ENCODE measurements at places on chromosomes 4 and X.

GRCh38 chr4:186943411-186943810, 219.8 kb upstream of the FAT1 start:
- no peak for DNase-seq

DNA sequence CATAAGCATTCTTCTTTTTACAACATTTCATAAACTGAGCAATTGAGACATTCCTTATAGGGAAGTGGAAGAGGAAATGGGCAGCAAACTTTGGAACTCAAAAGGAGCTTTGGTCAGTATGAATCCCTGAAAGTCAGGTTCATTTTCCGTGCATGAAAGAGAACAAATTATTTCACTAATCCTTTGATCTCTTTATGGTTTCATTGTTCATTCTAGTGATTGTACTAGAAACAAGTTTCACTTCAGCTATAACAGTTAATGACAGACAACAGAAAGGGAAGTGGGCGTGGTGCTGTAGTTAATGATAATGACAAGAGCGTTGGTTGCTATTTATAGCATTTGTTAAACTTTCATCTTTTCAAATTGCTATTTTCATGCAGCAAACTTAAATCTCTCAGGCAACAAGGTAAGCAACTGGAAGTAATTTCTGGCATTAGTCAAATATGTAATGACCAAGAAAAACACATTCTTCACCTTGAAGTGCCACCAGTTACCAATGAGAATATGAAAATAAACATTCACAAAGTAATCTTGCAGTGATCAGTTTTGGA, 98.4 kb downstream of the AREG start:
- DNase-seq: no peak

- DNase-seq: no peak
Measured at GRCh38 chrX:14420841-14421240, 108.5 kb upstream of the GLRA2 start.

GRCh38 chr4:110586131-110586850, 36.6 kb downstream of the PITX2 start:
- DNase-seq: peak; percentile 31

GRCh38 chrX:43141885-43142284, 363.9 kb upstream of the PPP1R2C start:
- DNase-seq: no peak

- DNase-seq: peak; percentile 62
Measured at GRCh38 chr4:5812506-5813229, 80.2 kb downstream of the CRMP1 start.

GRCh38 chr4:176635372-176636261, 157.1 kb downstream of the VEGFC start:
- no peak for DNase-seq

DNA sequence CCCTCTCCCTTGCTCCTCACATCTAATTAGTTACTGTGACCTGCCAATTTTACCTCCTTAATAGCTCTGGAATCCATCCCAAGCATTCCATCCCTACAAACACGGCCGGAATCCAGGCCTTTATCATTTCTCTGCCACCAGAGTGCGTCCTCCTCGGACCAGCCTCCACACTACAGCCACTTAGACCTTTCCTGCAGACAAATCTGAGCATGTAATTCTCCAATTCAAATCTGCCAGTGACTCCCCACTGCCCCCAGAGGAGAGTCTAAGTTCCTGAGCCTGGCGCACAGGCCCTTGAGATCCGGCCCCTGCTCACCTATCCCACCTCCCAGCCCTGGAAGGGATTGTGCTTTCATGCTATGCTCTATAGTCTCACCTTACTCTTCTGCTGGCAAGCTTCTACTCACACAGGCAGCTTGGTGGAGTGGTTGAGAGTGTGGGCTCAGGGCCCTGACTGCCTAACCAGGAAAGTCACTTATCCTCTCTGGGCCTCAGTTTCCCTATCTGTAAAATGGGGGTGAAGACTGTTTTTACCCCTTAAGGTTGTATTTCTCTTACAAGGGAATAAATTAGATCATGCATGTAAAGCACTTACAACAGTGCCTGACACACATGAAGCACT, 31.2 kb downstream of the PJA1 start:
- DNase-seq: peak; percentile 72

DNA sequence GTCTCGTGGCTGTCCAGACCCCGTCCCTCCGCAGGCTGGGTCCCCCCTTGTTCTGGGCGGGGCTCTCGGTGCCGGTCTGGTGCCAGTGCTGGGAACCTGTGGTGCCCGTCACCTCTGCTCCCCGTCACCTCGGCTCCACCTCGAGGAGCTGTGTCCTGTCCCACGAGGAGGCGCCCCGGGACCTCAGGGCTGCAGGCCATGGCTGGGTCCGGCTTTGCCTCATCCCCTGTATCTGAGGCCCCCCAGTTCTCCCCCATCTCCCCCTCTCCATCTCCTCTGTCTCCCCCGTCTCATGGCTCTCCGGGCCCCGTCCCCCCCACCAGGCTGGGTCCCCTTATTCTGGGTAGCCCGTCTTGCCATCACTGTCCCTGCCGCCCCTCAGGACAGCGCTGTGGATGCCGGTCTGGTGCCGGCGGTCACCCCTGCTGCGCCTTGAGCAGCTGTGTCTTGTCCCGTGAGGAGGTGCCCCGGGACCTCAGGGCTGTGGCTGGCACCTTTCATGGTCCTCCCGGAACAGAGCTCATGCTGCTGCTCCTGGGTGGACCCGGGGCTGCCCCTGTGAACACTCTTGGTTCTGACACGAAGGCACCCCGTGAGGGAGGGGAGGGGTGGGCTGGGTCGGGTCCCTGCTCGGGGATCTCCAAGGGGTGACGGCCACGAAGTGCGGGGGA, 13.4 kb upstream of the GTPBP6 start:
- DNase-seq: no peak

GRCh38 chr4:176277162-176277904, 8.3 kb upstream of the ASB5 start:
- peak; percentile 39 for DNase-seq

DNA sequence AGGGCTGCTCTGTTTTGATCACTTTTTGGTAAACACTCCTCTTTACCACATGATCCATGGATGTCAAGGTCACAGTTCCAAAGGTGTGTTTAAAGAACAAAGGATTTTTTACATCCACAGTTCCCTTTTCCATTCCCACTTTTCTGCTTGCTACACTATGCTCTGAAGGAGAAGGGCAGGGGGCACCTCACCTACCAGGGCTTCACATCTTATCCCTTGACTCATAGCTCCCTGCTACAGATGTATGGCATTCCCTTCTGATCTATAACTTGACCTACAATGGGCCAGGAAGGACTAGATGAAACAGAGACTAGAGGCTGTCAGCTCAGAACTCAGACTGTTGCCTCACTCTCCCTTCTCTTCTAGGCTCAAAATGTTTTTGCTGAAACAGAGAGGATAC, 233.1 kb upstream of the RPS6KA3 start:
- DNase-seq: no peak

- no peak for DNase-seq
Measured at GRCh38 chr4:31788676-31789075, 1068.5 kb downstream of the PCDH7 start.

DNA sequence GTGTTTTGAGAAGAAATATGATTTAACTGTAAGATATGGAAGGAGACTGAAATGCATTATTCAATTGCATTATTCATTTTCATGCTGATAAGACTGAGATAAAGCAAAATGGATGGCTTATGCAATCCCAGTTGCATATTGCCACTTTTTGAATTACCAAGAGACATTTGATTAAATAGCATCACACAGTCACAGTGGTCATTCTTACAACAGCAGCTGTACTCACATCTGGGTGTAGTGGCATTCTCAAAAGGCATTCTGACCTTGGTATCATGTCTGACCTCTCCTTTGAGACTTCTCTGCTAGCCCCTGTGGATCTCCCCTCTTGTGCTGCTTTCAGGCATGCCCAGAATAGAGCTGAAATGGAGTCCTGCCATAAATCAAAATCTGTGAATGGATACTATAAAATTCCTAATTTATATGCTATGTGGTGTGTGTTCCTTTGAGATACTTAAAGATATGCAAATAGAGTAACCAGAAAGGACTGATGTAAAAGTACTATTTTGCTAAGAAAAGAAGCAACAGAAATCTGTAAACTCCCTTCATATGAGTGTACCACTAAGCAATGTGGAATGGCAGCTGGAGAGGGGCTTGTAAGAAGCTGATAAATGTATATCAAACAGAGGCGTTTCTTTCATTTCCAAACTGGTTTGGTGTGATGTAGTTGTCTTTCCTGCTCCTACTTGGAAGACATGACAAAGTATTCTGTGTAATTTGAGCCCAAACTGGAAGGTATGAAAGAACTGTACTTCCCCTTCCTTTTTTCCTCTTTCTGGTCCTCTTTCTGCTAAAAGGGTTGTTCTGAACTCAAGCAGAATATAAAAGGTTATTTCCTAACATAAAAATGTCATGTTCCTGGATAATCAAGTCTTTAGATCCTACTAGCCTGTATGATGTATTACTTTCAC, 25.4 kb upstream of the METAP1 start:
- DNase-seq: no peak

DNA sequence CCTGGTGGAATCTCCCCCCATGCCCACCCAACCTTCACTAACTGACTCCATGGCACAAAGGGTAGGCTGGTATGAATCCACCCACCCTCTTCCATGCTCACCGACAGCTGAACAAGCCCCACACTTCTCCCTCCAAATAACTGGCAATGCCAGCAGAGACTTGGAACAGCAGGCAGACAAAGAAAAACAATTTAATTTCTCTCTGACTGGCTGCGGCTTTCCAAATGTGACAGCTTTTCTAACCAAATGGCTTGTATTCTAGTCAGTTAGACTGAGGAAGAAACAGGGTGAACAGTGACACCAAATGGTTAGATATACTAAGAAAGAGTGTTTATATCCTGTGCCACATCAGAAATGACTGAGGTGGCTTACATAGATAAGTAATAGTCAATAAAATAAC, 199.3 kb upstream of the ADAMTS3 start:
- DNase-seq: no peak

GRCh38 chr4:71713611-71714203, 70.2 kb downstream of the GC start:
- peak; percentile 16 for DNase-seq

GRCh38 chr4:38523524-38524448, 140.2 kb upstream of the KLF3 start:
- no peak for DNase-seq

DNA sequence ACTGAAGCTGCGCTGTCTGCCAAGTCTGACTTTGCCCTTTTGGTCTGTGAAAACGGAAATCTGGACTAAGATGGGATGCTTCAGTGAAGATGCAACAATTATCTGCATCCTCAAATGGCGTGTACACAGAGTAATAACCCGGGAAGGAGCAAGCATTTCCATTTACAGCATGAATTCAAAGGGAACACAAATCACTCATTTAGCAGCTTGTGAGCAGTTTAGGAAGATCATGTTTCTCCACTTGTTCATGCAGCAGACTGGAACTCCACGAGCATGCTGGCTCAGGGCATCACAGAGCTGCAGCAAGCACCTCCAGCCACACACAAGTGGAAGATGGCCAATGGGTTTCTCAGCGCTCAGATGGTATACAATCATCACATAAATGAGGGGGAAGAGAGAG, 175.5 kb downstream of the NLGN4X start:
- DNase-seq: no peak

DNA sequence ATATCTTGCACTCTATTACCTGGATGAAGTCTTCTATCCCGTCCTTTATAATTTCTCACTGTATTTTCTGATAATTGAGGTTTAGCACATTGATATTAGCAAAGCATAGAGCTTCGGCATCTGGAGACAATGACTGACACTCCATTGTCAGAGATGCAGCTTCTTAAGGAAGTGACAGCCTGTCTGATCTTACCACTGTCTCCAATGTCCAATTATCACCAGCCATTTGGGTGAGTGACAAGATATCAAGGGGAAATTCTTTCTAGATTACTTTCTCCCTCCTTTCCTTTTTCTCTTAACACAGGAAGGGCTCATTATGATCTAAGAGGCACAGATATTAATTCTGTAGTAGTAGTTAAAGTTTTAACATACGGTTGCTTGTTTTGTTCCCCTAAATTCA, 86.4 kb downstream of the LDB2 start:
- no peak for DNase-seq

DNA sequence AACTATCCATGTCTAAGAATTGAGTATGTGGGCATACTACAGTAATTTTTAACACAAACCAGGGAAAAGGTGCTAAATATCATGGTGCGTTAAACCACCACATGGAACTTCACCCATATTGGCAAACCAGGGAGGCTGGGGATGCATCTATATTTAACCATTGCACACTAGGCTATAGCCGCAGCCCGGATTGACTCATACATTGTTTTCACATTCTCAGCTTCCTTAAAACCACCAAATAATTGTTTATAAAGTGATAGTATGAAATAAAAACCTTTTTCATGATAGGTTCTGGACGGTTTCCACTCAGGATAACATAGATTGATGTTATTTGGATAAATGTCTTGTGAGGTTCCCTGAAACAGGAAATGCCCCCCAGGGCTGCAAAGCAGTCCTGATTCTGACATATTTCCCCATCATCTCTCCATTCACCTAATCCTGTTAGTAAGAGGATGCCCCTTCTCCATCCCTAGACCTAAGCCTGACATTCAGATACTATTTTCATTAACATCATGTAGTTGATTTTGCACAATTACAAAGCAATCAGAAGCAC, 7.9 kb downstream of the COL25A1 start:
- no peak for DNase-seq

GRCh38 chr4:2103843-2104547, 44.9 kb downstream of the NAT8L start:
- DNase-seq: no peak

DNA sequence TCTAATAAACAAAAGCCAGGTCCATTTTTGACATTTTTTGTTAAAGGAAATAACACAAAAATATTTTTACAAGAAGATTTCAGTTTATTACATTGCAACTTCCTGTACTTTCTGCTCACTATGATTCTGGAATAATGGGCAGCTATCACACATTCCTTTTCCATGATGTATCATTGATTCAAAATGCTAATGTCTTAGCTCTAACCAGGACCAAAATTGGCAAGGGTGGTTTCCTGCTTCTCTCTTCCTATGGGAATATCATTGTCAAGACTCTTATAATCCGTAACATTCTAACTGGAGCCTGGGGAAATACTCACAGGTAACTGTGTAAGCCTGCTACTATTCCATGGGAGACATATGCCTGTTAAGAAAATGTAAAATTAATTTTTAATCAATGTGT, 218.6 kb downstream of the DCAF12L2 start:
- no peak for DNase-seq

- DNase-seq: no peak
Measured at GRCh38 chr4:90027565-90027964, 99.6 kb upstream of the CCSER1 start.

DNA sequence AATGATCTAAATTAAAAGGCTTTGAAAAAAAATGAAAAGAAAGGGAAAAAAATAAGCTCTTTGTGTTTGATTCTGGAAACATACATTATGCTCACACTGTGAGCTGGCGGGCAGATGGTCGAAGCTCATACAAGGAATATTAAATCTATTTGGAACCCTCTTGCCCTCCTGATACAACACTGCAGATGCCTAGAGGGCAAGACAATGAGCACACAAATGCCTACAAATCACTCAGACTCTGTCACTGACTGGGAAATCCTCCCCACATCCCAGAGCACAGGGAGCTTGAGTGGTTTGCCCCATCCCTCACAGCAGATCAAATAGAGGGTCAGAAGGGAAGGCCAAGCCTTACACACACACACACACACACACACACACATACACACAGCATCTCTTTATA, 320.4 kb downstream of the HNRNPD start:
- DNase-seq: no peak

- DNase-seq: no peak
Measured at GRCh38 chr4:152479428-152480026, 56.4 kb downstream of the FBXW7 start.

- DNase-seq: no peak
Measured at GRCh38 chr4:71474731-71475130, 135.9 kb downstream of the SLC4A4 start.

All from HCT116 (cell line).